Inflammatory macrophage (primary cell): ENCODE measurements at places on chromosomes 11 and 22.

GRCh38 chr11:114368918-114369680 lies 31.2 kb downstream of the C11orf71 start:
- DNase-seq = no peak

DNA sequence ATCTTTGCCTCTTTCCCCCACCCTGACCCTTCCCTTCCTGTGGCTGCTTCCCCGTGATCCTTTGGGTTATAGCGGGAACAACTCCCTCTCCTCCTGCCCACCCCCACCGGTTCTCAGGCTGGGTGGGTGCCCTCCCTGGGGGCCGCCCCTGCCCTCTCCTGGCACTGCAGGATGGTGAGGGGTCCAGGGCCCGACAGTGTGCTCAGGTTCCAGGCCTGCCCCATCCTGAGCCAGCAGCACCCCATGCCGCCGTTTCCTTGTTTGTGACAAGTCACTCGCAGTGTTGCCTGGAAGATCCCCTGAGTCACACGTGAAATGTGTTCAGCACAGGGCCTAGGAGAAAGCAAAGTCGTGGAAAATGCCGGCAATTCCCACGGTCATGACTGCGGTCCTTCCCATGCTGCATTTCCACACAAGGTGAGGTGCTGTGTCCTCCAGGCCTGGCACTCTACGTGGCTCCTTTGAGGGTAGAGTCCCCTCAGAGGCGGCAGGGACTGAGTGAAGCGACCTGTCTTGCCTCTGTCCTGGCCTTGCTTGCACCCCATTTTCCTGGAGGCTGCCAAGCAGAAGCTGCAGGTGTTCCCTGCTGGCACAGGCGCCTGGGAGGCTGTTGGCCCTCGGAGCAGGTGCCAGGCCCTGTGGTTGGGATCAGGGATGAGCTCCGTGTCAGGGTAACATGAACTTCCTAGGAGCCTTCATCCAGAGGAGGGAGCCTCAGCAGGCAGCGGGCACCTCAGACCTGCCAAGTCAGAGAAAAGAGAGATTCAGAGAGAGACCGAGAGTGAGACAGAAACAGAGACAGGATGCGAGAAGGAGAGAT lies 80.5 kb upstream of the LINC01488 start:
- DNase-seq = no peak

DNA sequence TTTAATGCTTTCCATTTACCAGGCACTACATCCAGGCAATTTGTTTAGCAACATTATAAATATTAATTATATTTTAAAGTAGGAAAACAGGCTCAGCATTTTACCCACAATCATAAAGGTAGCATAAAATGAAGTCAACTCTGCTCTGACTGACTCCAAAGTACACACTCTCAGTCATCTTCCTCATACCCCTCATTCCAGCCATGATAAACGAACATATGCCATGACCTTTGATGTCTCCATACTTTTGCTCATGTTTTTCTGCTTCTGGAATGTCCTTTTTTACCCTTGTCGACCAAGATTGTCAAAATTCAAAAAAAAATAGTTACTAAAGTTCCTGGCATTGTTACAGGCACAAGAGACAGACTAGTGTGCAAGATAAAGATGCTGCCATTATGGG lies 77.7 kb upstream of the SOX6 start:
- no peak for DNase-seq

- no peak for DNase-seq
Measured at GRCh38 chr11:133425245-133425644, 107.1 kb downstream of the OPCML start.

DNA sequence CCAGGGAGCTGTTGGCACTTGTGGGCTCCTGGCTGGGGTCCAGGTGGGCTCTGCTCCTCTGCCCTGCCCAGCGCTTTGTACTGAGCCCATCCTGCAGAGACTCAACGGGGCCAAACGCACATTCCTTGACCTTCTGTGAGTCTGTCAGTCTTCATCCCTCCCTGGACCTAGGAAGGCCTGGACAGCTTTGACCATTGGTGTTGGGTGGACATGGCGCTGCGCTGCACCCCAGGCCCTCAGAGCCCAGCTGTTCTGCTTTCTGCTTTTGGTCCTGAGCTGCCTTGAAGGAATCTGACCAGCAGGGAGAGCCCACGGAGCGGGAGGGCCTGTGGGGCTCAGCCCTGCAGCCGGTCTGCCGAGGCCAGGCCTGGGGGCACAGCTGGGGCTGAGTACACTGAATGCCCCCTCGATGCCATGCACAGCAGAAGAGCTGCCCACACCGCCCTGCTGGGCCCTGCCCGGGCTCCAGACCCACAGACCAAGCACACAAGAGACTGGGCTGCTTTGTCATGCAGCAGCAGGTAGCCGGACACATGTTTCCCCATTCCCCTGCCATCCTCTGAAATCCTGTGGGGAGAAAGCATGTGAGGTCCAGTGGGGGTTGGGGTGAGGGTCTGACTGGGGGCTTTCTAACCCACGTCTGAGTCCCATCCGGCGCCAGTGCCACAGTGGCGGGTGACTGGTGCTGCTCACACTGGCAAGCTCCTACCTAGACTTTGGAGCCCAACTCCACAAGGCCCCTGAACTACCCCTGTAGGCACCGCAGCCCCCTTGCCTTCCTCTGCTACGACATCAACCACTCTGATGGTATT lies 24.1 kb upstream of the CCDC188 start:
- peak; percentile 18 for DNase-seq

DNA sequence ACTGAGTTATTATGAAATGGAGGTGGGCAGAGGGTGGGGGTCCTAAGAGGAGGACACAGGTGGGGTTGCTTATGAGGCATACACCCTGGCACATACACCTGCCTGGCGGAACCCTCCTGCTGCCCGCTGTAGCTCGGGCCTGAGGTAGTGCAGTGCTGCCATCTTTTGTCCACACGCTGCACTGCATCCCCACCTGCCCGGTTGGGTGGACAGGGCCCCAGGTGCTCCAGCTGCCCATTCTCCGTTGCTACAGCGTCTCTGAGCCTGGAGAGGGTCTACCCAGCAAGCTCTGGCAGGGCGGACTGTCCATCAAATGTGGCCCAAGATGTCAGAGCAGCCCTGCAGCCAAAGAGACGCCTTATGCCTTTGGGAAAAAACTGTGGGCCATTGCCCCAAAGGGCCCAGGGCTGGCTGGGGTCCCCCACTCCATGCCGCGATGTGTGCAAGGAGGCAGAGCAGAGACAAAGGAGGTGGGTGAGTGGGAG lies 131.2 kb downstream of the BUD13 start:
- DNase-seq = no peak

- no peak for DNase-seq
Measured at GRCh38 chr11:116929414-116930090, 92.1 kb upstream of the APOA1 start.

- peak; percentile 69 for DNase-seq
Measured at GRCh38 chr11:47411884-47412746, 3.7 kb downstream of the SLC39A13 start.

DNA sequence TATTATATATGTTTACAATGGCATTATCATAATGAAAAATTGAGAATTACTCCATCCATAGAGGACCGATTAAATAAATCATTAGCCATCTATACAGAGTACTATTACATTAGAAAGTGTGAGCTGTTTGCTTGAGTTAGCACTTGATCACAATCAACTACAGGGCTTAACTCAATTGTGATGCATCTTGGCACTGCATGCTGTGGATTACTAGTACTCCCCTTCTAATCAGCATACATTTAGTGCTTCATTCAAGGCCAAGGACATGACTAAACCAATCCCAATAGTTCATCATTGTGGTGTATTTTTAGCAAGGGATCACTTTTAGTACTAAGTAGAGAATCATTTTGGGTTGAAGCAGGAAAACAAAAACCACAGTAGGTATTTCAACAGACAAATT lies 23.5 kb upstream of the ARHGAP42 start:
- no peak for DNase-seq

GRCh38 chr11:68052137-68052873 lies 13.5 kb downstream of the TCIRG1 start:
- DNase-seq = no peak

DNA sequence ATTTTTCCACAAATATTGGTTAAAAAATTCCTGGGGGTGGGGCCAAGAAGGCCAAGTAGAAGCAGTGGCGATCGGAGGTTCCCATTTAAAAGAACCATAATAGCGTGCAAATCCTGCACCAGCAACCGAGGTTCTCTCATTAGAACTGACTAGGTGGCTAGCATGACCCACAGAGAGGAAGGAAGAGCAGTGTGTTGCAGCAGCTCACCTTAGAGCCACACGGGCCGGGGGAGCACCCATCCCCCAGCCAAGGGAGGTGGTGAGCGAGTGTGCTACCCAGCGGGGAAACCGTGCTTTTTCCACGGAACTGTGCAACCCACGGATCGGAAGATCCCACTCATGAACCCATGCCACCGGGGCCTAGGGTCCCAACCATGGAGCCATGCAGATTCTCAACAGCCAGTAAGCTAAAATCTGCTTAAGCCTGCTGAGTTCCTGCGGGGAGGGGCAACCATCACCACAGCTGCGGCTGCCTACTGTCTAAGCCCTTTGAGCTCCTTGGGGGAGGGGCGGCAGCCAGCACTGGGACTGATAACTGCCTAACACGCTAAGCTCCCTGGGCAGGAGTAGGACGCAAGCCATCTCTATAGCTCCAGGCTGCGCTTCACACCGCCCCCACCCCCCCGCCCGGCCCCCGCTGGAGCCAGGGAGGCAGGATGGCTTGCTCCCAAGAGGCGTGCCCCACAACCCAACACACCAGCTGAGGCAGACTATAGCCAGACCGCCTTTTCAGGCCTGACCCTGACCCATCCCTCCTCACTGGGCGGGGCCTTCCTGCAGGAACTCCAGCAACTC lies 21.0 kb upstream of the HTATIP2 start:
- no peak for DNase-seq

- no peak for DNase-seq
Measured at GRCh38 chr11:111393585-111393984, 14.5 kb upstream of the POU2AF1 start.

GRCh38 chr22:35569916-35570315 lies 29.3 kb downstream of the RASD2 start:
- no peak for DNase-seq

GRCh38 chr22:20319041-20319744 lies 667 bp downstream of the DGCR6L start:
- peak; percentile 30 for DNase-seq

DNA sequence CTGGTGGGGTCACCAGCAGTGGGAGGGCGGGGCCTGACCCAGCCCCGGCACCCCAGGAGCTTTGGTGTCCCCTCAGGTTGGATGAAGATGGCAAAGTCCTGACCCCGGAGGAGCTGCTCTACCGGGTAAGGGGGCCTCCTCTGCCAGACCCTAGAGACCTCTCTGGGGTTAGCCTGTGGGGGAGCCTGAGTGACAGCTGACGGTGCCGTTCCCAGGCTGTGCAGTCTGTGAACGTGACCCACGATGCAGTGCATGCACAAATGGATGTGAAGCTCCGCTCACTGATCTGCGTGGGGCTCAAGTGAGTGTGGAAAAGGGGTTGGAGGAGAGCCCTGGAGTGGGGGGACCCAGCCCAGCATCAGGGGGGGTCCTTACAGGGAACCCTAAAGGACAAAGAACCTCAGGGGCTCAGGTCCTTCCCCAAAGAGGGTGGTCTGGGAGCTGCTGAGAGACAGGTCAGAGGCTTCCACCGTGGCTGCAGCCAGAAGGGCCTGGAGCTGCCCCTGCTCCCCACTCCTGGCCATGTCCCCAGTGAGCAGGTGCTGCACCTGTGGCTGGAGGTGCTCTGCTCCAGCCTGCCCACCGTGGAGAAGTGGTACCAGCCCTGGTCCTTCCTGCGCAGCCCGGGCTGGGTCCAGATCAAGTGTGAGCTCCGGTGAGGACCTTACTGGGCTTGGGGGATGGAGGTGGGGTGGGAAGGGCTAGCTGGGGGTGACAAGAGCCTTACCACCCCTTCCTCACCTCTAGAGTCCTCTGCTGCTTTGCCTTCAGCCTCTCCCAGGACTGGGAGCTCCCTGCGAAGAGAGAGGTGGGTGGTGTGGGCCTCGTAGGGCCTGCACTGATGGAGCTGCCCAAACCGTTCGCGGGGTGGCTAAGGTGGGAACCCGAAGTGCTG lies 38.6 kb downstream of the SGSM3 start:
- no peak for DNase-seq

GRCh38 chr22:19689408-19689807 lies 24.9 kb upstream of the SEPTIN5 start:
- no peak for DNase-seq

DNA sequence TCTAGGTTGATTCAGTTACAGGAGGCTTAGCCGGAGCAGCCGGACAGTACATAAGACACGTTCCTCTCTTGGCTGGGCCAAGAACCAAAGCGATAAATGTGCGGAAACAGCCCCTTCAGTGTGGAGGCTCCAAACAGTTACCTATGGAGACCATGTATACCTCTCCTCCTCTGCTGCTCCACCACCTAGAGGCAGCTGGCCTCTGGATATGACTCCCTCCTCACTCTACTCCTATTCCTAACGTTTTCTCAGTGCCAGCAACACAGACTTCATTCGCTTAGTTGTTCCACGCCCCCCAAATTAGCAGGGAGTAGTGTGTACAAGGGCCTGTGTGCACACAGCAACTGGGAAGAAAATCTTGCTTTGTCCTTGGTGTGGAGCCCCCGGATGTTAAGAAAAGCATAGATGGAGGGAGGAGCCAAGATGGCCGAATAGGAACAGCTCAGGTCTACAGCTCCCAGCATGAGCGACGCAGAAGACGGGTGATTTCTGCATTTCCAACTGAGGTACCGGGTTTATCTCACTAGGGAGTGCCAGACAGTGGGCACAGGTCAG lies 362.3 kb upstream of the KIRREL3 start:
- no peak for DNase-seq

DNA sequence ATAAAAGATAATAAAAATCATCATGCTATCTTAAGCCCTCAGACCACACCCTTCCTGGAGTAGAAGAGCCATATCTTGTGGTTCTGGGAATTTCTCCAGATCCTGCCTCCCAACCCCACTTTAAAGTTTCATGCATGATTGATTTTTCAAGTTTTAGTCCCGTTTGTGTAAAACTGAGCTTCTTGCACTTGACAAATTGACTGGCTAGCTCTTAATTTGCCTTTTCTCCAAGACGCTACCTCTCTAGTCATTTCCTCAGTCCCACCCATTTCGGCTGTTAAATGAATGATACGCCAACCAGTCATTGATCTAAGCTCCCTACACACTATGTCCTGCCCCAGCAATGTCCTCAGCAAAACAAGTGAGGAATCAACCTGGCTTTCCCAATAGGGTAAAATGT lies 71.8 kb upstream of the TEAD1 start:
- no peak for DNase-seq

DNA sequence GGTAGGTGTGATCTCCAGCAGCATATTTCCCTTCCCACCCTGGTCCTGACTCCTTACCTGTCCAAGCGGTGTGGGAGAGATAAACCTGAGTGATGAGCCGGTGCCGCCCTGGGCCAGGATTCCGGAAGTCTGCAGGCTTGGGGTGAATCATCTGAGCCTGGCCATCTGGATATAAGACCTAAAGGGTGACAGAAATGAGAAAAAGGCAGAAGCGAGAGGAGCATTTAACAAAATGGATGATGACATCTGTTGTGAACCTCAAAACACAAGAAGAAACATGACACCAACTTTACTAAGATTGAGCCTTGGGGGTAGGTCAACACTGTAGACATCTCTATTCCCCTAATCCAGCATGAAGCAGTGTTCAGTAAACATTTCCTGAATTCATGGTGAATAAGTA lies 62.8 kb downstream of the AAMDC start:
- no peak for DNase-seq

GRCh38 chr11:93216511-93217101 lies 18.8 kb upstream of the SLC36A4 start:
- DNase-seq = no peak
